ENCODE measurements at places on chromosomes 7 and 10.

DNA sequence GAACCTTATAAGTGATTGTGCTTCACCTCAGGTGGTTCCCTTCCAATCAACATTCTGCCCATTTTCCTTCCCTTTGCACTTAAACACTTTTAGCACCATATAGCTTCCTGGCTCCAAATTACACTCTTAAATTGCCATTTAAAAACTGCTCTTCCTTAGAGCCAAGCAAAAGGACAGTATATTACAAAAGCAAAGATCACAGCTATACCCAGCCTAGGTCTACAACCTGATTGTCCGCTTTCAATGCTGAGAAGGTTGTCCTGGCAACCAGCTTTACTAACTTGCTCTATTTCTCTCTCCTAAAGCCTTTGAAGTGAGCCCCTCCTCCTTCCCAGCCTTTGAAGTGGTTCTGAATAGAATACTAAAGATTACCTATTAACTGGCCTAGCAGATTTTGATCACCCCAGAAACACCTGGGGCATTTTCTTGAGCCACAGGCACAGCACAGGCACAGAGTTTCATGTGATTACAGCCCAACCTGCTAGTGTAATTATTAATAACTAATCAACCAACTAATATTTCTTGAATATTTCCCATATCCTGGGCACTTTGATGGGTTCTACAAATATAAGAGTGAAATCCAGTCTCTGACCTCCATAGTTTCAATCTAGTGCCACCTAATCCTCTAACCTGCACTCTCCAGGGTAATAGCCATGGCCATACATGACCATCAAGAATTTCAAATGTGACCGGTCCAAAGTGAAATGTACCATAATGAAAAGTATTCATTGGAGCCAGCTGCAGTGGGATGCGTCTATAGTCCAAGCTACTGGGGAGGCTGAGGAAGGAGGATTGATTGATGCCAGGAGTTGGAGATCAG lies 63.6 kb upstream of the TRIM24 start:
- DNase-seq, result no peak

GRCh38 chr7:5549096-5549763 lies 125.6 kb upstream of the TNRC18 start:
- DNase-seq, result no peak

- peak; percentile 32 for DNase-seq
Observed at GRCh38 chr10:24617771-24618396, 105.8 kb downstream of the ARHGAP21 start.

GRCh38 chr10:22271786-22272185 lies 44.4 kb upstream of the COMMD3 start:
- peak; percentile 15 for DNase-seq

GRCh38 chr10:32348297-32349198 lies 1.6 kb upstream of the EPC1 start:
- no peak for DNase-seq

DNA sequence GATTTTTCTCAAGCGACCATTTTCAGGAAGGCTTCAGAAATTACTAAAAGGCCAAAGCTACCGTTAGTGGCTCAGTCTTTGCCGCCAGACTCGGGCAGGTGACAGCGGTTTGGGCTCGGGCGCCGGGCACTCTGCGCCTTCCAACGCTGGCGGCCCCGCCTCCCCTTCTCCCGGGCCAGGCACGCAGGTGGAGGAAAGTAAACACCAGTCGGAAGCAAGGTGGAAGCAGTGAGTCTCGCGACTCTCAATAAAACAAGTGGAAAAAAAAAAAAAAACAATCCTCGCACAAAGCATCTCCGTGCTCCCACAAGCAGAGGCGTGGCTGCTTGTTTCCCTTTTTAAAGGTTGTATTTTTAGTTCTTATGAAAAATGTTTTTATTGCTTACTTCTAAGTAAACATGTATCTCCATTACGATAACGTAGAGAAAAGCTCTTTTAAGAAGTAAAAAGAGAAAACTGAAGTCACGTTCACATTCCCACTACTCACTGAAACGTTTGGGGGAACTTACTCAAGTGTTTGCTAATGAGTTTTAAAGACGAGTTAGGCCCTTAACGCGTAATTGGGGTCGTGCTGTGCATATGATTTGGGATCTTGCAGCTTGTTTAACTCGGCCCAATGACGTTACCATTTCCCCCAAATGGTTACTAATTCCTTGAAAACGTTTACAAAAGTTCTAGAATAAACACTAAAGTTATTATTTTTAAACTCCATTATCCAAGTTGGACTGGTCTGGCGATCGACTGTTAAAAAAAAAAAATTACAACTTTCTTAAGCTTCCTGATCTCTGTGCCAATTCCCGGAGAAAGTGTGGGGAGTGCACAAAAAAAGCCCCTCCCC lies 864 bp downstream of the CDCA7L start:
- DNase-seq, result peak; percentile 25

GRCh38 chr7:49150486-49150885 lies 226.1 kb downstream of the CDC14C start:
- DNase-seq, result no peak

GRCh38 chr10:13712476-13712836 lies 125.7 kb downstream of the PRPF18 start:
- no peak for DNase-seq

DNA sequence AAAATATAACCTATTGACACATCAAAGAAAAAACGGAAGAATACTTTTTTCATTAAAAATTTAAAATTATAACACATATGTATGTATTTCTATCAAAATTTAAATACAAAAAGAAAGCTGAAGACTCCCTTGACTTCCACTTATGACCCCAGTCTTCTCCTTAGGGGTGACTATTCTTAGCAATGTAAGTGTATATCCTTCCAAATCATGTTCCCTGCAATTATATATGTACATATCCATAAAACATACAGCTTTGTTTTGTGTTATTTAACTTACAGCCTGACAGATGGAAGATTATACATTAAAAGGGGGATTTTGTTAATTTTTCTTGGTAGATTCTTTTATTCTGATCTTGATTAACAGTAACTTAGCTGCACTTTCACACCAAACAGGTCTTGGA lies 9.1 kb downstream of the GLUD1 start:
- DNase-seq, result no peak

DNA sequence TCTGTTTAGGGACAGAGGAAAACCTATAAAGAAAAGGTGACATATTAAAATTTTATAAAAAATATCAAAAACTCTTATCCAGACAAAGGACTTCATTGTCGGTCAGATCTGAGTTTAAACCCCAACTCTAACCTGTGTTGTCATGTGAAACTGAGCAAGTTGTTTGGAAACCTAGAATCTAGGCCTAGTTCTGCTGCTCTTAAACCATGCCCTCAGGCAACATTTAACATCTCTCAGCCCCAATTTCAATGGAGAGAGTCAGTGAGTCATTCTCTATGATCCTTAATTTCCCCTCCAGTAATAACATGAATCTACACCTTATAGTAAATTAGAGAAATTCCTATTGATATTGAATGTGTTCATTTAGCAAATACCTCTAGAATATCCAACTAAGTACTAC lies 192.3 kb downstream of the IMMP2L start:
- DNase-seq, result no peak

DNA sequence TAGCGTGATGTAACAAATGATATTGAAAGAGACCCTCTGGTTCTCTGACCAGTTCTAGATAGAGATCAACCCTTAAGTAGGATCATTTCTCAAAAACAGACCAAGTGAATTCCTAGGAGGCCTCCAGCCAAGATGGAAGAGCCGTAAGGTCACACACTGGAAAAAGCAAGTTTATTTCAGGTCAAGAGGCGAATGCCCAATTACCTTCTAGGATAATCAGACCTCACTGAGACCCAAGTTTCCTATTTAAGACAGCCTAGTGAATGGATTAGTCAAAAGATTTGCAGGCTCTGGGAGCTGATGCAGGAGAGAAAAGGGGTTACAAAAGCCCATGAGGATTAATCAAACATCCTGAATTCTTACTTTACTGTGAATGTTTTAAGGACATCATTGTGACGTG lies 486.1 kb upstream of the NRP1 start:
- no peak for DNase-seq

DNA sequence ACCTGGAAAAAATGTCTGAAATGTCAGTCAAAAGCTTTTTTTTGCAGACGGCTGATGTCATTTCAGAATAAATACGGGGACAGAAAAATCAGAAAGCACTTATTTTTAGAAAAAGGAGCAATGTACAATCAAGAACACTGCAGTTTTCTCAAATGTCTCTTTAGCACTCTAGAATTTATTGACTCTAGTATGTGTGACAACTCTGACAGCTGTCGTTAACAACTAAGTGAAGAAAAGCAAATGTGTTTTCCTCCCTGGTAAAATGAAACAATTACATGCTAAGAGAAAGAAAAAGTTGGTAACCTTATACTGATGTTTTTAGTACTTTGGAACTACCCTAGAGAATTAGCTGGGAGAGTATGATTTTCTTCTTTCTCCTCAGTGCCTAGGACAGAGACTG lies 497.4 kb downstream of the GRM8 start:
- no peak for DNase-seq

GRCh38 chr7:20226860-20227259 lies 9.7 kb upstream of the MACC1 start:
- no peak for DNase-seq

GRCh38 chr7:54989453-54990225 lies 29.2 kb upstream of the EGFR start:
- no peak for DNase-seq

- no peak for DNase-seq
Observed at GRCh38 chr7:75042831-75043703, 30.5 kb downstream of the RCC1L start.

DNA sequence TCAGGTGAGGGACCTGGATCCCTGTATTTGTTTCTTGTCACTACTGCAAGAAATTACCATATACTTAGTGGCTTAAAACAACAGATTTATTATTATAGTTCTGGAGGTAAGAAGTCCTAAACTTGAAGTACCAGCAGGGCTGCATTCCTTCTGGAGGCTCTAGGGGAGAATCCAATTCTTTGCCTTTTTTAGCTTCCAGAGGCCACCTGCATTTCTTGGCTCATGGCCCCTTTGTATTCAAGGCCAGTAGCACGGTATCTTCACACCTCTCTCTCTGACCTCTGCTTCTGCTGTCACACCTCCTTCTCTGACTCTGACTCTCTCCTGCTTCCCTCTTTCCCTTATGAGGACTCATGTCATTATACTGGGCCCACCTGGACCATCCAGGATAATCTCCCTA lies 2.2 kb upstream of the LHPP start:
- no peak for DNase-seq
